ENCODE measurements at places on chromosomes 5 and 9.

- DNase-seq = no peak
Measured at GRCh38 chr9:78618735-78619134, 321.8 kb downstream of the PSAT1 start.

DNA sequence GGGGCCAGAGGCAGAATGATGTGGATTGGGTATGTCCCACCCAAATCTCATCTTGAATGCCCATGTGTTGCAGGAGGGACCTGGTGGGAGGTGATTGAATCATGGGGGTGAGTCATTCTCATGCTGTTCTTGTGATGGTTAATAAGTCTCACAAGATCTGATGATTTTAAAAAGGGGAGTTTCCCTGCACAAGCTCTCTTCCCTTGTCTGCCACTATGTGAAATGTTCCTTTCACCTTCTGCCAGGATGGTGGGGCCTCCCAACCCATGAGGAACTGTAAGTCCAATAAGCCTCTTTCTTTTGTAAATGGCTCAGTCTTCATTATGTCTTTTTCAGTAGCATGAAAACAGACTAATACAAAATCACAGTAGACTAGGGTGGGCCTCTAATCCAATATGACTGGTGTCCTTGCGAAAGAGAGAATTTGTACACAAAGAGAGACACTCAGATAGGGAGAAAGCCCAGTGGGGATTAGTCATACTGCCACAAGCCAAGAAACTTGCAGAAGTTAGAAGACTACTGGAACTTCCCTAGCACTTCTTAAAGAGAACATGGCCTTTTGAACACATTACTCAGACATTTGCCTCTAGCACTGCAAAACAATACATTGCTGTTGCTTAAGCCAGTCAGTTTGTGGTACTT is 68.4 kb downstream of the ANXA1 start:
- no peak for DNase-seq

GRCh38 chr9:87382900-87383299 is 114.8 kb upstream of the DAPK1 start:
- DNase-seq = no peak

- DNase-seq = no peak
Measured at GRCh38 chr5:55325621-55326020, 17.8 kb downstream of the MTREX start.

GRCh38 chr5:113249206-113249605 is 185.6 kb downstream of the TSSK1B start:
- no peak for DNase-seq

DNA sequence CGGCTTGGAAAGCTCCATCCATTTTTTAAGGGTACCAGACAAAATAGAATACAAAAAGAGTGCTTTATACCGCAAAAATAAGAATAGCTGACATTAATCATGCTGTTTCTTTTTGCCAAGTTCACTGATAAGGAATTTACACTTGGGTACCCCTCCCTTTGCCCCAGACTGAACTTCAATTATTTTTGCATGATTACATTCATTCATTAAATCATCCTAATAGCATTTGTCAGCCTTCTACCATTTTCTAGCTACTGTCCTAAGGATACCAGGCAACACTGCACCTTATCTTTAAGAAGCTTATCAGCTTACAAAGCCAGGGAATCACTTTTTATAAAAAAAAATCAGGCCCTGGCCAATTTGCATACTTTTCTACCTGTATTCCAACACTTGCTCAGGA is 48.4 kb downstream of the YIPF5 start:
- no peak for DNase-seq

- DNase-seq = no peak
Measured at GRCh38 chr9:13674926-13675637, 395.6 kb upstream of the MPDZ start.

DNA sequence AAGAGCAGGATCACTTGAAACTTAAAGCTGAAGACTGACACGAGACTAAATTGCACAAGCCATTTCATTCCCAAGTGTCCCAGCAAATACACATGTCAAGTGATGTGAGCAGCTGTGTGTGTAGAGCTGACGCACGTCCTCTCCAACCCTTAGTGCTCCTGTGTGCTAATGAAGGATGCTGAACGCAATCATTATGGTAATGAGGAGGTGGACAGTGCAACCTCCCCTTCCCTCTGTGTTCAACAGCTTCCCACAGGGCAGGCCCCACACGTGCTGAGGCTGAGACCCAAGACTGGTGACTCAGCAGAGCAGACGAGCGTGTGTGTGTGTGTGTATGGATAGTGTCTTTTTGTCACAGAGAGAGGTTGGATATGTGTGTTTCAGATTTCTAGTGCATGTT is 702.1 kb downstream of the SEMA5A start:
- DNase-seq = no peak

- no peak for DNase-seq
Measured at GRCh38 chr9:129241725-129242124, 63.7 kb upstream of the IER5L start.

GRCh38 chr5:67880876-67881275 is 334.7 kb upstream of the PIK3R1 start:
- DNase-seq = no peak

DNA sequence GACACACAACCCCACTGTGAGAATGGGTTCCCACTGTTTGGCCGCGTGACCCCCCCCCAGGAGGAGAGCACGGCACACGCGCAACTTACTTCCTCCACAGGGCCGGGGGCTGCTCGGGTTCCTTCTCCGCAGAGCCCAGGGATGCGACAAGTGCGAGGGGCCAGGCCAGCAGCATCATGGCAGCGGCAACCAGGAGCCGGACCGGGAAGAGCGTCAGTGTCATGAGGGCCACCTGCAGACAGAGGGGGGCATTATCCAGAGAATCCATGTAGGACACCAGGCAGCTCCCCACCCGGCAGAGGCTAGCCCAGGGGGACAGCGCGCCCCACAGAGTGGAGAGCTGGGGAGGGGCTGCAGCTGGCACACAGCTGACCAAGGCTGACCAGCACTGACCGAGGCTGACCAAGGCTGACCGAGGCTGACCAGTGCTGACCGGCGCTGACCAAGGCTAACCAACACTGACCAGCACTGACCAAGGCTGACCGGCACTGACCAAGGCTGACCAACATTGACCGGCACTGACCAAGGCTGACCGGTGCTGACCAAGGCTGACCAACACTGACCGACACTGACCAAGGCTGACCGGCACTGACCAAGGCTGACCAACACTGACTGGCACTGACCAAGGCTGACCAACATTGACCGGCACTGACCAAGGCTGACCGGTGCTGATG is 22.3 kb downstream of the LPCAT1 start:
- no peak for DNase-seq

DNA sequence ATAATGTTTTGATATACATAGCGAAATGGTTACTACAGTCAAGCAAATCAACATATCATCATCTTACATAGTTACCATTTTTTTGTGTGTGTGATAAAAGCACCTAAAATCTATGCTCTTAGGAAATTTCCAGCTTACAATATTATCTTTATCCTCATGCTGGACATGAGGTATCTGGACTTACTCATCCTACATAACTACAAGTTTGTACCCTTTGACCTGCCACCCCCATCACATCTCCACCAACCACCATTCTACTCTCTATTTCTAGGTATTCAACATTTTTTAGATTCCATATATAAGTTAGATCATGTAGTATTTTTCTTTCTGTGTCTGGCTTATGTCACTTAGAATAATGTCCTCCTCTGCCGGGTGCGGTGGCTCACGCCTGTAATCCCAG is 79.9 kb downstream of the TAF11L14 start:
- no peak for DNase-seq

GRCh38 chr9:114476891-114477469 is 28.3 kb downstream of the WHRN start:
- DNase-seq = no peak

GRCh38 chr5:132180134-132180745 is 47.4 kb downstream of the P4HA2 start:
- DNase-seq = no peak

DNA sequence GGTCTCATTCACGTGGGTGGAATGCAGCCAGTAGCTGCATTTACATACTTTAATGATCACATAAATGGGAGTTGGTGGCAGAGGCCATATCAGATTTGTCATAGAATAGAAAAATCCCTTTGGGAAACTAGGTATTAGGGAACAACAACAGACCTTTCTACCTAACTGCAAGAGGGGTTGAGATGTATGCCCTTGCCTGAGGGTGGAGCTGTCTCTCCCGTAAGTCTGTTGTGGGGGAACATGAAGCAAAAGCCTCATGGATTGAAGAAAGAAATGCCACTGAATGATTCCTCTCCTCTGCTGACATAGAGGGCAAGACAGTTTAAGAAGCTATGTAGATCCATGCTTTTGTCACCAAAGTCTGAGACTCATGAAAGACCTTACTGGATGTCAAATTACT is 461.3 kb downstream of the SPOCK1 start:
- no peak for DNase-seq

DNA sequence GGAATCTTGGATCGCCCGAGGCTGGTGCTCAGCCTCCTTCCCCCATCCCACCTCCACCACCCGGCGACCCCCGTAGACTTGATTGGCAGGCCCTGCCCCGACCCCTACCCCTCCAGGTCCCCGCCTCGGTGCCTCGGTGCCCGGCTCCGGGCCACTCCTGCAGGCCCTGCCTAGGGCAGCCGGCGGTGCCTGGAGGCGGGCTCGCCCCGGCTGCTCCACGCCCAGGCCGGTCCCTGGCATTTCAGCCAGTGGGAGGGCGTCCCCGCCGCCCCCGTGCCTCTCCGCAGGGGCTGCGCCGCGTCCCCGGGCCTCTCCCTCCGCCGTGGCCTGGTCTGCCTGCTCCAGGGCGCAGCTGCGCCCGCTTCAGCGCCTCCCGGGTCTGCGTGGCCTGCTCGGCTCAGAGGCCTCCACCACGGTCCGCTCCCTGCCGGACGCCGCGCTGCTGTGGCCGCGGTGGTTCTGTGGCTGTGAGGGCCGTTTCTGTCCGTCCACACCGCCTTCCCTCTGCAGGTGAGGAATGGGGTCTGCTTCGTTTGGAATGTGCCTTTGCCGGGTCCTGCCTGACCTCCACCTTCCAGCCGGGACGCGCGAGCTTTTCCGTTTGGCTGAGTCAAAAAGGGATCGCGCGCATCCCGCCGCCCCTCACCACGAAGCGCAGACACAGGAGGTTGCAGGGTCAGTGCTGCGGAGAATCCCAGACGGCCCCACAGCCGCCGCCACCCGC is 48.3 kb upstream of the IRX4 start:
- DNase-seq = no peak

DNA sequence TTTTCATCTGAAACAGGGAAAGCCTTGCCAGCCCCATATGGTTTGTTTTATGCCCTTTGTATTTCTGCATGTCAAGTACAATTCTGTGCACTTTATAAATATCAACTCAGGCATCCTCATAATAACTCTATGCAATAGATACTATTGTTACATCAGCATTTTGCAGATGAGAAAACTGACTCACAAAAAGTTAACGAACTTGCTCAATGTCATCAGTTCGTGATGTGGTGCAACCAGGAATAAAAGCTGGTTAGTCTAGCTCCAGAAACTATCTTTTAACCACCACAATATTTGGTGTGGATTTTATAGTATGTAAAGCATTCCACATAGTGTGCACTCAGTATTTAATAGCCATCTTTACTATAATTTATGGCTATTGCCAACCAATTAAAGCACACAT is 134.9 kb downstream of the MRPS30 start:
- DNase-seq = no peak

GRCh38 chr9:126501383-126502331 is 112.1 kb upstream of the LMX1B start:
- DNase-seq = no peak

- no peak for DNase-seq
Measured at GRCh38 chr5:33901156-33901555, 9.4 kb upstream of the ADAMTS12 start.

DNA sequence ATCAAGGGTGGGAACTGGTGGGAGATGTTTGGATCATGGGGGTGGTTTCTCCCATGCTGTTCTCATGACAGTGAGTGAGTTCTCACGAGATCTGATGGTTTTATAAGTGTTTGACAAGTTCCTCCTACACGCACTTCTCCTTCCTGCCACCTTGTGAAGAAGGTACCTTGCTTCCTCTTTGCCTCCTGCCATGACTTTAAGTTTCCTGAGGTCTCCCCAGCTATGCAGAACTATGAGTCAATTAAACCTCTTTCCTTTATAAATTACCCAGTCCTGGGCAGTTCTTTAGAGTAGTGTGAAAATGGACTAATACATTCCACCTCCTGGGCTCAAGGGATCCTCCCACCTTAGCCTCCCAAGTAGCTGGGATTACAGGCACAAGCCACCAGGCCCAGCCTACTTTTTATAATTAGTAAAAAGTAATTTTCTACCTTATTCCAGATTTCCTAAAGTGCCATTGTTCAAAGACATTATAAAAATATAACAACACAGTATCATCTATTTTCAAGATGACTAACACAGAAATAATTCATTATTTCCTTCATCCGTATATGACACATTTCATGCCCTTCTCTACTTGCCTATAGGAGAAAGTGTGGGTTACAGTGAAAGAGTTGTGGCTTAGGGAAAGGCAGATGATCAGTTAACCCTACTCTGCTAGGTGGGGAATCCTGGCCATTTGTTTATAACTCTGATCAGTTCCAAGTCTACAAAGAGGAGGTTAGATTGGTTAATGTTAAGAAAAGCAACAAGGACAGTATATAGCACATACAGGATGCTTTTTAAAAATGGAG is 99.9 kb downstream of the TTC39B start:
- no peak for DNase-seq

DNA sequence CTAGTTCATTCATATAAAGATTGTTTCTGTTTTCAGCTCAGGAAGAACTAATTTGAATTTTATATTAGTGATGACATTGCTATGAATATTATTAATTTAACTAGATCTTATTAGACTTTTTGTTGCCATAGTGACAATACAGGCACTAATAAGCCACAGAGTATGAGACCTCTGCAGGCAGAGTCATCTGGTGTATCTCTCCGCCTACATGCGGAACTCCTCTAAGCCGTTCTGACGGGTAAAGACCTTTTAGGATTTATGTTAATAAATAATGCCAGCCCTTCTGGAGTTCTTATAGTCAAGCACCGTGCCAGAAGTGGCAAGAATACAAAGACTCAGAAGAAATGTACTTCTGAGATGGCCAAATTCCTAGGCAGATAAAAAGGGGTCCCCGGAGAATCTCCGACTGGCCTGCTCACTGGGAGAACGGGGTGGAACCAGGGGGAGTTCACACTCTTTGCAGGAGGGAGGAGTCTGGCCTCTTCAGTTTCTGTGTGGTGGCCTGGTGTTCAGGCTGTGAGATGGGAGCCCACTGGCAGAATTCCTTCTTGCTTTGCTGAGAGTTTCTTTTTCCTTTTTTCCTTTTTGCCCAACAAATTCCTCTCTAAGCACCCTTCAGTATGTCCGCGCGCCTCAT is 85.1 kb upstream of the IL12B start:
- DNase-seq = no peak

- no peak for DNase-seq
Measured at GRCh38 chr9:136587944-136588662, 42.3 kb upstream of the NOTCH1 start.

Measured in stimulated activated CD4-positive, alpha-beta T cell treated with anti-CD3 and anti-CD28 coated beads, Interleukin-15, amount 100 ng/mL, for 1 hour (primary cell).